Left lung (tissue), 14 donors: ENCODE measurements at places on chromosomes 1 and 21. TPM values are rescaled to one million over a fixed set of nuclear protein-coding genes. Genes with fewer than 3 reads are reported as not detected.
A peak's percentile ranks its signal among the peaks of the same experiment; 100 is the strongest.

The FLVCR1 gene
- polyA plus RNA-seq = 18.0 TPM

The CR1 gene
- 0.66 TPM for polyA plus RNA-seq

DNA sequence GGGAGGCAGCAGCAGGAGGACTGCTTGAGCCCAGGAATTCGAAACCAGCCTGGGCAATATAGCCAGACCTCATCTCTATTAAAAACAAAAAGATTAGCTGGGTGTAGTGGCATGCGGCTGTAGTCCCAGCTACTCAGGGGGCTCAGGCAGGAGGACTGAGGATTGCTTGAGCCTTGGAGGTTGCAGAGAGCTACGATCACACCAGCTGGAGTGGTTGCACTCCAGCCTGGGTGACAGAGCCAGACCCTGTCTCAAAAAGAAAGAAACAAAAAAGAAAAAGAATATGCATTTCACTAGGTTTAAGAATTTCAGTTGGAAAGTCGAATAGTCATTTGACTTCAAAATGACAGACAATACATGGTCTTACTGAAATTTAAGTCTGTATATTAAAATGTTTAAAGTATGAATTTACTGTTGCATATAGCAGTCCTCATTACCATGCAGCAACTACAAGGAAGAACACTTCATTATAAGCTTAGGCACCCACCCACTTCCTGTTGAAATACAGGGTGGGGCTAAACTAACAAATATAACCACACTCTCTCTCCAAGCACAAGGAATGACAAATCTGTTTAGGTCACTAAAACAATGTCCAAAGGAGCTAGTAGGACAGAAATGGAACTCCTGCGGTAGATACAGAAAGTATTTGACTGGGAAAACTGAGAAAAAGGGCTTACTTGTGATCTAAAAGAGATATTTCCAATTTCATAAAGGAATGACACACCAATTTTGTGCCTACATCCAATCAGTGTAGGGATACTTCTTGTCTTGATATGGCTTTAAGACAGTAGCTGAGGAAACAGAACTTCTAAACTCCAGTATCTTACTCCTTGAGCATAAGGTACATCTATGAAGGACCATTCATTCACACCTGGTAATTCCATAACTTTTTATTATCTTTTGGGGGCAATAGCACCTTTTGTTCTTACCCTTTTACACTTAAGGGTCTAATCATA lies 44.1 kb downstream of the GPR3 start:
- peaks cover 10% of the 10 kb centered on the region for H3K36me3 ChIP-seq
- H3K27ac ChIP-seq = peak overlapping the region; percentile 89
- H3K4me1 ChIP-seq = peaks cover 48% of the 10 kb centered on the region
- peak; percentile 33 for DNase-seq
- no peaks in the 10 kb centered on the region for H3K27me3 ChIP-seq
- no peak overlapping the region for H3K4me3 ChIP-seq

- H3K36me3 ChIP-seq = no peaks in the 10 kb centered on the region
- no peak overlapping the region for H3K4me3 ChIP-seq
- no peak for DNase-seq
- no peaks in the 10 kb centered on the region for H3K4me1 ChIP-seq
- H3K27ac ChIP-seq = no peak overlapping the region
Observed at GRCh38 chr1:45880930-45881329, 77.5 kb downstream of the MAST2 start.

DNA sequence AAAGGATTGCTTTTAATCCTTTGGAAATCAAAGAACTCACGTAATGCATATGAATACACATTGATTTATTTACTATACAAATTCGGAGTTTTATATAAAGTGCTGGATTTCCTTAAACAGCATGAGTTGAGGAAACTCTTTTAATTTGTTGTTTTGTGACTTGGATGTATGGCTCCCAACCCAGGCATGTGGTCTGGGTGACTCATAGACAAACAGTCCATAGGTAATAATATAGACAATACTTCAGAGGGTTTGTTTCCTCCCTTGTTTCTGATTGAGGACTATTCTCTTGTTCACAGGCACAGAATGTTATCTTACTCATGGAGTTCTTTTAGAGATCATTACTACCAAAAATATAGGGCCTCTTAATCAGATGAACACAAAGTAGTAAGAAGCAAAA lies 43.8 kb downstream of the XPR1 start:
- H3K4me3 ChIP-seq = no peak overlapping the region
- H3K36me3 ChIP-seq = no peaks in the 10 kb centered on the region
- no peak for DNase-seq
- no peak overlapping the region for H3K27ac ChIP-seq
- no peaks in the 10 kb centered on the region for H3K27me3 ChIP-seq
- no peaks in the 10 kb centered on the region for H3K4me1 ChIP-seq
